Upper lobe of right lung (tissue), 1 donor: ENCODE measurements at places on chromosomes 2 and 18. TPM values are rescaled to one million over a fixed set of nuclear protein-coding genes. Genes with fewer than 3 reads are reported as not detected.

DNA sequence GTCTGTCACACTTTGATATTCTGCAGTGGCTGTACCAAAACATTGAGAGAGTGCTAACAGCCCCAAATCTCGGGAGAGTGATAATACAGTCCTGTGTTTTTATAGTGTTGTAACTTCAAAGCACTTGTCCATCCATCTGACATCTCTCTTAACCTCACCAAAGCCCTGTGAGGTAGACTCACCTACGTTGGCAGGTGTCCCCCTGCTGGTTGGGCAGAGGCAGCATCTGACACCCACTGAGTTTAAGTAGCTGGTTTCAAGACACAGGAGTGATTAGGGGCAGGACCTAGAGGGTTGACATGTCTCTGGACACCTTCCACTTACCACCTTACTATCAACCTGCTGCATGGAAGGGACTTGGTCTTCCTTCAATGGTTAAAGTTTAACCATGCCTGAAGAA is 22.9 kb downstream of the COLEC12 start:
- DNase-seq, result no peak
- H3K36me3 ChIP-seq, result no peaks in the 10 kb centered on the region
- H3K4me3 ChIP-seq, result no peak overlapping the region
- no peak overlapping the region for H3K27ac ChIP-seq

GRCh38 chr2:39735648-39736047 is 43.4 kb downstream of the THUMPD2 start:
- H3K4me3 ChIP-seq, result no peak overlapping the region
- DNase-seq, result no peak
- H3K4me1 ChIP-seq, result peaks cover 4% of the 10 kb centered on the region
- H3K27me3 ChIP-seq, result no peaks in the 10 kb centered on the region

- no peaks in the 10 kb centered on the region for H3K4me1 ChIP-seq
- H3K27me3 ChIP-seq, result peaks cover 4% of the 10 kb centered on the region
- no peak overlapping the region for H3K27ac ChIP-seq
- H3K4me3 ChIP-seq, result no peak overlapping the region
These were observed 16.7 kb upstream of the TWIST2 start for GRCh38 chr2:238831177-238831576.

RPRM gene
- total RNA-seq, result 0.26 TPM

DNAH6 gene
- 1.1 TPM for total RNA-seq

DES gene
- total RNA-seq, result 59.4 TPM
